Activated CD8-positive, alpha-beta T cell treated with anti-CD3 and anti-CD28 coated beads for 36 hours (primary cell): ENCODE measurements at places on chromosomes 3 and 15. TPM values are rescaled to one million over a fixed set of nuclear protein-coding genes. Genes with fewer than 3 reads are reported as not detected.

DNA sequence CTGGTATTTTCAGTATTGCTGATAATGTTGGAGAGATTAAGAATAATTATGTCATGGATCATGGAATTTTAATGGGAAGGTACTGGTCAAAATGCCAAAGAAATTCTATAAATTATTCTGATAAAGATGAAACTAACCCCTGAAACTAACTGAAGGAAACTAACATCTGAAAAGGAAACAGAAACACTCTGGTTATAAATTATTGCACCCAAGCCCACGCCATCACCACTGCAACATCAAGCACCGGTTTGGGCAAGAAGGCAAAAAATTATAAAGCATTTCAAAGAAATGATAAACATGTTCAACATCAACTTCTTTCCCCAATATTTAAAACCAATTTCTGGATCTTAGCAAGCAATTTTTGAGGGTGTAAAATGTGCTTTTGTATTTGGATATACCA lies 372.5 kb downstream of the TBC1D5 start:
- no peak for DNase-seq

The GOLGA8K gene
- total RNA-seq: 0.29 TPM

The ISLR2 gene
- total RNA-seq: not detected

The RHOV gene
- total RNA-seq: 0.40 TPM
